Stimulated activated CD4-positive, alpha-beta T cell treated with anti-CD3 and anti-CD28 coated beads, Interleukin-12 subunit alpha, Interleukin-12 subunit beta, amount 100 ng/mL, for 48 hours (primary cell): ENCODE measurements at places on chromosomes 3 and 15.

- DNase-seq: no peak
These were observed 92.1 kb downstream of the HHLA2 start for GRCh38 chr3:108388136-108389132.

GRCh38 chr3:23185861-23186260 lies 17.3 kb upstream of the UBE2E2 start:
- no peak for DNase-seq

DNA sequence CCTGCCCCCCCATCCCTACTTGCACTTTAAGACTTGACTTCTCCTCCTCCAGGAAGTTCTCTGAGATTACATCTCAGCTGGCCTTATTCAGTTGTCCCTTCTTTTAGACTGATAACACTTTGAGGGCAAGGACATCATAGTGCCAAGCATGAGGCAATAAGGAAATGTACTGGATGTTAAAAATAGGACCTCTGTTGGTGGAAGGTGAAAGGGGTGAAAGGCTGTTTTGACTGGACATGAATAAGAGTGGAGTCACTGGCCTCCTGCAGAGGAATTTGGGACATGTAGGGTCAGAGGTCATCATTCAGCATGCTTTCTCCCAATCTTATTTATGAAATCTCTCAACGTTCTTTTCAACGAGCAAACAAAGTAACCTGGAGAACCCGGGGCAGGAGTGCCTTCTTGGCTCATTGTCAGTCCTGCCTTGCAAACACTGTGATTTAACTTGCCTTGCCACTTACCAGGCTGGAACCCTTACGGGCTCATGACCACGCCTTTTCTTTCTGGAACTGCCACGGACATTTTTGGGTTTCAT lies 38.6 kb downstream of the TRIM71 start:
- no peak for DNase-seq

DNA sequence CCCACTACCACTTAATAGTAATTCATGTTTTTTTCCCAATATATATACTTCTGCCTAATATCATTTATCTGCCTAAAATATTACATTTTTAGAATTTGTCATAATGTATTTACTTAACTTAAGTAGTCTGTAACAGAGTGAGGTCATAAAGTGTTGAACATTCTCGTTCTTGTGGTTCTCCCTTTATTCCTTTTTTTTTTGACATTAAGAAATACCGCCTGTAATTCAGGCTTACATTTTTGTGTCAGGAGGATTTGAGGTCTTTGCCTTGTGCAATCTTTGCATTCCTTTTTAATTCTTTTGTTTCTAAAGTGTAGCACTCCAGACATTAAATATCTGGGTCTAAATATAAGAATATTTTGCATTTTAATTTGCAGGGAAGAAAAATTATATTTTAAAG lies 315.4 kb downstream of the PTPRG start:
- no peak for DNase-seq

GRCh38 chr3:25593001-25593400 lies 71.7 kb downstream of the TOP2B start:
- no peak for DNase-seq

DNA sequence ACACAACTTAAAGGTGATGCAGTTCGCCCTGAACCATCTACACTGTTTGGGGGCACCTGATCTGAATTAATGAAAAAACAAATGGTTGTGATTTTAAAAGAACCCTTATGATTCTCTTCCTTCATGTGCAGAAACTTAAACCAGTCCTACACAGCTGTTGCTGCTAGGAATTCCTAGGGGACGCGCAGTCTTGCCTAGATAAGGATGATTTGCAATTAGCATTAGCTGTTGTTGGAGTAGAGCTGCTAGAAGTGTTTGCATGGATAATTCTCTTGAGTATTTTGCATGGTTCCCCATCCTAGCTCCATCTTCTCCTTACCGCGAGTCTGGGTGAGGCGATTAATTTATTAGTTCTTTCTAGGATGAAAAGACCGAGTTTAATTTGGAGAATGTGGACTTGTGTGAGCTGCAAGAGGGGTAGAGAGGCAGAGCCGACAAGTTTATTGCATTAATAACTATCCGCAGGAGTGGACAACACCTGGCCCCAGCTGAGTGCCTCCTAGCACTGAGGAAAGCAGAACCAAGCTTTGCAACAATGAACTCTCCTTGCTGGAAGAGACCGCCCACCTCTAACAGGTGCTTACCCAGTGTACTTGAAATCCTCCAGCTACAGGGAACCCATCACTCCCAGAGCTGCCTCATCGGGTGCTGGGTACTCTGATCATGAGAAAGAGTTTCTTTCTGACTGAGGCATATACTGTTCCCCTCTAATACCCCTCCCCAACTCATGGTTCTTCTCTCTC lies 75.0 kb upstream of the WNT7A start:
- DNase-seq: no peak

GRCh38 chr3:13141991-13142412 lies 68.8 kb upstream of the IQSEC1 start:
- DNase-seq: no peak

DNA sequence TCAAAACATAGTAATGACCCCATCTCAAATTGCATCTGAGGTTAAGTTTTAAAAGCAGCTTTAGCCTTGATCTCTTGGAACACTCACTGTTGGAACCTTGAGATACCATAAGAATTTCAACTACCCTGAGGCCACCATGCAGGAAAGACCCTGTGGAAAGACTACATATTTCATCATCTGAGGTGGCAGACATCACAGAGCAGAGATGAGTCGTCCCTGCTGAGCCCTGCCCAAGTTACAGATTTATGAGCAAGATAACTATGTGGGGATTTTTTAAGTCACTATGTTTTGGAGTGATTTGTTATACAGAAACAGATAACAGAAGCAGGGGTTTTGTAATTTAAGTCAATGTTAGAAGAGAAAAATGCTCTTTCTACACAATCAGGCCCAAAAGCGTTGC lies 168.4 kb downstream of the STAC start:
- no peak for DNase-seq

DNA sequence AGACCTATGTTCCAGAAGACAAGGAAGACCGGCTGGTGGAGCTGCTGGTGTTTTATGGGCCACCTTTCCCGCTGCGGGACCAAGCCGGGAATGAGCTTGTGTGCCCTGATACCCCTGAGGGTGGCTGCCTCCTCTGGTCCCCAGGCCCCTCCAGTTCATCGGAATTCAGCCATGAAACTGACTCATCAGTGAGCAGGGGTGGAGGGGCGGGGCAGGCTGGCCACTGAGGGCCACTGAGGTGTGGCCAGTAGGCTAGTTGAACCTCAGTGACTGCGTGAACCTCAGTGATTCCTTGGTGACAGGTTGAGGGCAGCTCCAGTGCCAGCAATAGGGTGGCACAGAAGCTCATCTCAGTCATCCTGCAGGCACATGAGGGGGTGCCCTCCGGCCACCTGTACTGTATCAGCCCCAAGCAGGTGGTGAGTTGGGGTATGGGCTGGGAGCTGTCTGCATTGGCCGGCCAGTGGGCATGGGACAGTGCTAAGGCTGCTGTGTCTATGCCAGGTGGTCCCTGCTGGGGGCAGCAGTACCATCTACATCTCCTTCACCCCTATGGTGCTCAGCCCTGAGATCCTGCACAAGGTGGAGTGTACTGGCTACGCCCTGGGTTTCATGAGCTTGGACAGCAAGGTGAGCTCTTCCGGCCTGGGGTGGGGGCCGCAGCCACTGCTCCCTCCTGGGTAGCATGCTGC lies 20.3 kb downstream of the ACAA1 start:
- DNase-seq: no peak

GRCh38 chr3:182172534-182172933 lies 460.8 kb downstream of the SOX2 start:
- DNase-seq: no peak

DNA sequence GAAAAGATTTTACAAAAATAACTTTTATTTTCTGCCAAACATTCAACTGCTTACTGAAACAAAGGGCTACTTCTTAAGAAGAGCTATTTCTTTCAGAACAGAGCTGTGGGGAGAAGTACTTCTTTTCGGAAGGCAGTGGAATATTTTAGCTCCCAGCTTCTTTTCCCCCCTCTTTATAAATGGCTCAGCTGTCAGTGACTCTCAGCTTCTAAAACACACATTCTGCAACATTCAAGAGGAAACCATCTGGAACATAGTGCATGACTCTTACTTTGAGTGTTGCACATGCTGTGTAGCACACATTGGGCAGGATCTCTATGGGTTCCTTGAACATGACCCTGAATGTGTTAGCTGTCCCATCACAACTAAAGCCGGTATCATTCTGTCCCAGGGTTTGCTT lies 7.0 kb upstream of the C15orf40 start:
- no peak for DNase-seq

DNA sequence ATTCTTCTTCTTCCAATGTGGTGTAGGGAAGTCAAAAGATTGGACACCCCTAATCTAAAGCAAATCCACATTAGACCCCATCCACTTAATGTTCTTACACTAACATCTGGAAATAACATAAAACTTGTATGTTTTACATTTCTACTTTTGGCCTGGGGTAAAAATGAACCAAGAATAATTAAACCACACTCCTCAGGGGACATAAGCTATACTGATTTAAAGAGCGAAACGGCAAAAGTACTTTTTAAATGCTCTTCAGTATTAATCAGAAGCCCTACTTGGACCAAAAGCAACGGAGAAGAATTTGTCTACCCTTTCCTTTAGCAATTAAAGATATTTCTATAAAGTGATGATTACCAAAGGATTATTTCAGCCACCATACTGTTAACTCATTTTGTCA lies 123.9 kb downstream of the TMCC1 start:
- DNase-seq: no peak

GRCh38 chr15:72423256-72423655 lies 25.2 kb downstream of the TMEM202 start:
- no peak for DNase-seq

- DNase-seq: no peak
These were observed 13.7 kb upstream of the SHF start for GRCh38 chr15:45201557-45201859.

DNA sequence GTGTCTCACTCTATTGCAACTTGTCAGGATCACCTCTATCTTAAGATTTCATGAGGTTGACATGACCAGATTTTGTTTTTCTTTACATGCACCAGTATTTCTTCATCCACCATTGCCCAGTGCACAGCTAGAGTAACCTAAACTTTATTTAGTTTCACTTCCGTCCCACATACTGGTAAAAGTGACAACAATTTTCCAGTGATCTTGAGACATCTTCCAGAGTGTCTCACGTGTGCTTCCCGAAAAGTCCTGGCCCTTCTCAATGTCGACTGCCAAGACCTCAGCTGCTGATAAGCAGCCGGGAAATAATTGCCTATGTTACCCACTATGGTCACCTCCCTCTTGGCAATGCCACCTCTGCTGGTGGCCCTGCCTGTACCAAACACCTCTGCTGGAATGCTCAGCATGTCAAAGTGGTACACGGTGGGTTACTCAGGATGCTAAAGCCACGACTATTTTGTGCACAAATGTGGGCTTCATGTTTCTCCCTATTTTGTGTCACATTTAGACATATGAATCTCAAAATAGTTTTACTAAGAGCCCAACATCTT lies 379.7 kb upstream of the TGFBR2 start:
- no peak for DNase-seq

GRCh38 chr3:136546720-136547119 lies 205.5 kb downstream of the STAG1 start:
- no peak for DNase-seq

GRCh38 chr3:139846729-139847128 lies 88.3 kb upstream of the CLSTN2 start:
- no peak for DNase-seq

DNA sequence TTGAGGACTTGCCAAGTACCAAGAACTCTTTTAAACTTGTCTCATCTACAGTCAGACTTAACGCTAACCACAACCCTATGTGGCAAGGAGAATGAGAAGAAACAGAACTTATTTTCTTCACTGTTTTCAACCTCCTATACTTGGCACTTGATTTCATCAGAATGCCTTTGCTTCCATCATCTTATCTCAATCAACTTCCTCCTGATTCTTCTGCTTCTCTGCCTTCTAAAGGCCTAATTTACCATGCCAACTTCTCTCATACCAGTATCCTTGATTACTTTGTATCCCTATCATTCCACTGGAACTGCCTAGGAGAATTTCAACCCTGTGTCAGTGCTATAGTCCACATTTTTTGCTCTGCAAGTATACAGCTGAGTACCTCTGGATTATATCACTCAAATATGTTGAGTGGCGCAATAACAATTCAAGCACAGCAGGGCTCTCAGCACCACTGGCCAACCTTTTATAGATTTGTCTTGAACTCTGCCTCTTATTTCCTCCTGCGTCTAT lies 413.6 kb downstream of the ROBO1 start:
- no peak for DNase-seq

- DNase-seq: peak; percentile 9
These were observed 79.4 kb upstream of the ATP11B start for GRCh38 chr3:182713743-182714517.

- no peak for DNase-seq
These were observed 77.1 kb downstream of the BFSP2 start for GRCh38 chr3:133476971-133477375.

DNA sequence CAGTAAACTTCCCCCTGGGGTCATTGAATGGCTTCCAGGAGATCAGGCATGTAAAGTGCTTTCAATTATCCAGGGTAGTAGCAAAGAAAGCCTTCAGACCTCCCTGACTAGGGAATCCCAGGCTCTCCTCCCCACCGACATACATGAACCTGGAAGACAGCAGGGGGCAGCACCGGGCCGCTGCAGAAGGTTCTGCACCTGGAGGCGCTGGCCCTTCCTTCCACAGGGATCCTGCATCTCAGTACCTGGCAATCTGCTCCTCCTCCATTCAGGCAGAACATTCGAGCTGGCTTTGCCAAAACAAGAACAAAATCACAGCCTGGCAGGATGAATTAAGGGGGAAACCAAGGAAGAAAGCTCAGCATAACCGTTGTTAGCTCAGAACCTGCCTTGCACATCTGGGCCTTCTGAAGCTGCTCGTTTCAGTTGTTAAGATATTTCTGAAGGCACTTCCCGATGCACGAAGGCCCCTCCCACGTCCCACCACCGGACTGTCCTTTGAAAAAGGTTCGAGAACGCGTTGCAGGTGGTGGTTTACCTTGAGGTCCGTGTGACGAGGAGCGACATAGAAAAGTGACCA lies 237.7 kb downstream of the SLCO3A1 start:
- no peak for DNase-seq

GRCh38 chr3:172260381-172260780 lies 187.9 kb downstream of the GHSR start:
- no peak for DNase-seq

DNA sequence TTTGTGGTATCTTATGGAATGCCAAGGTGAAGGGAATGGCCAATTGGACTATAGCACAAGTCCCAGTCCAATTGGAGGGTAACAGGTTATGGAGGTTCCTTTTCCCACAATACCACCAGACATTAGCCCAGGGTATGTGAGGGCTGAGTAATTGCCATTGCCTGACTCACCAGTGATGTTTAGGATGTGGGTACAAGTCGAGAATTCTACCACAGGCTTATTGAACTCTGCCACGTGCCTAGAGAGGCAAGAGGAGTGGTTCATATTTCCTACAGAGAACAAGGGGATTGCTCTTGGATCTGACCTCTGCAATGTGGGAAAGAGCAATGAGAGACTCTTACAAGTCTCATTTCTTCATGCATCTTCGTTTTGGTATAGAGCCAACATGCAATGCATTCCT lies 85.0 kb upstream of the XCR1 start:
- DNase-seq: no peak

- no peak for DNase-seq
These were observed 302.0 kb downstream of the EDEM1 start for GRCh38 chr3:5489536-5489935.
